ENCODE measurements at places on chromosomes 3 and 15.

GRCh38 chr3:138257986-138258385, 70.9 kb downstream of the ARMC8 start:
- no peak for DNase-seq

DNA sequence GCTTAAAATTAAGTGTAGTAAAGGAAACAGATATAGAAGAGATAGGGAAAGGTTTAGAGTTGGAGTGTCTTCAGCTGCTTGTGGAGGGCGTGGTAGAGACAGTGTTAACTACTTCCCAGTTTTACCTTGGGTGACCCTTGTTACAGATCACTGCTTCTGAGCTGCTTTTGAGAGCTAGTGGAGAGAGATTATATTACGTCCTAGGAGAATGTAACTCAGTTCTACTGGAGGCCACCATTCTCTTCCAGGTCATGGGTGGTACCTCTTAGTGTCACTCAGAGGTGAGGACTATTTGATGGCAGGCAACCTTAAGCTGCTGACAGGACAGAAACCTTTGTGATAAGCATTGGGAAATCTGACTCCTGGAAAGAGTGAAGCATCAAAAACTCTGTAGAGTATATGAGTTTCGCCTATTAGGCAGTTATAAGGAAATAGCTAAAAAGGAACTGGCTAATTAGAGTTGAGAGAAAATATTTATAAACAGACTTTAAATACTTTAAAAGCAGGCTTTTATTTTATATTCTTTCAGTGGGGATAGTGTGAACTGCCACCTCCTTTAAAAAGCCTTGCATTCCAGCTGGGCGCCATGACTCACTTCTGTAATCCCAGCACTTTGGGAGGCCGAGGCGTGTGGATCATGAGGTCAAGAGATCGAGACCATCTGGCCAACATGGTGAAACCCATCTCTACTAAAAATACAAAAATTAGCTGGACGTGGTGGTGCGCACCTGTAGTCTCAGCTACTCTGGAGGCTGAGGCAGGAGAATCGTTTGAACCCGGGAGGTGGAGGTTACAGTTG, 106.5 kb downstream of the ZNF609 start:
- no peak for DNase-seq

DNA sequence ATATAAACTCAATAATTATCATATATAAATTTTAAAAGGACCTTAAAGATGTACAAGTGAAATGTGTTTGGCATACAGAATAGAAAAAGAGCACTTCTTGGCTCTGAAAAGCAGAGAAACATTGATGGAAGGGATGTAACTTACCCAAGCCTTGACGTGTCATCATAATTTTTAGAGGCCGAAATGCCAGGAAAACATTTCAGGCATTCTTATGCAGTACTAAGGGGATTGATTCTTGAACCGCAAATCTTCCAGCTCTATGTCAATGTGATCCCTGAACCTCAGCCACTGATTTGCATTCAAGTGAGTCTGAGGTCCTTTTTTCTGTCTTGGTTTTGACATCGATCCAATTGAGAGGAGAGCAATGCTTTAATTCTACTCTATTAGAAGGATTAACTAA, 97.8 kb downstream of the CLDN1 start:
- no peak for DNase-seq

DNA sequence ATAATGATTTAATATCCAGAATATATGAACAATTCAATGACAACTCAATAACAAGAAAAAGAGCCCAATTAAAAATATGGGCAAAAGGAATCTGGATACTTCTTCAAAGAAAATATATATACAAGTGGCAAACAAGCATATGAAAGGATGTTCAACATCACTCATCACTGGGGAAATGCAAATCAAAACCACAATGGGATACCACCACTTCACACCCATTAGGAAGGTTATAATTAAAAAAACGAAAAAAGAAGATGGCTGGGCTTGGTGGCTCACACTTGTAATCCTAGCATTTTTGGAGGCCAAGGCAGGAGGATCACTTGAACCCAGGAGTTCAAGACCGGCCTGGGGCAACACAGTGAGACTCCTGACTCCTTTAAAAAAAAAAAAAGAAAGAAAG, 4.1 kb downstream of the CCDC12 start:
- DNase-seq = no peak

DNA sequence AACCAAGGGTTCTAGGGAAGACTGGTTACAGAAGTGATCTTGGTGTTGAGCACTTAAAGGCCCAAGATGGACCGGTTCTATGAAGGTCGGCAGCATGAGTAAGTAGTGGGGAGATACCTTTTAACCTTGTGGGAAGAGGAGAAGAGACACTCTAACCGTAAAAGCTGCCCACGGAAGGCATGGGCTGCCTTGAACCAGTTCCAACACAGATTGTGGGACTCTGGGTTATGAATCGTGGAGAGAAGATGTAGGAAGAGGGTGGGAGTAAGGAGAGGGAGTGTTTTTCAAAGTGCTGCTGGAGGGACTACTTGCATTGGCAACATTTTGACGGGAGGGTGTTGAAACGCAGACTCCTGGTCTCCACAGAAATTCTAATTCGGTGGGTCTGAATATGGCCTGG, 67.1 kb downstream of the CRYGS start:
- no peak for DNase-seq

DNA sequence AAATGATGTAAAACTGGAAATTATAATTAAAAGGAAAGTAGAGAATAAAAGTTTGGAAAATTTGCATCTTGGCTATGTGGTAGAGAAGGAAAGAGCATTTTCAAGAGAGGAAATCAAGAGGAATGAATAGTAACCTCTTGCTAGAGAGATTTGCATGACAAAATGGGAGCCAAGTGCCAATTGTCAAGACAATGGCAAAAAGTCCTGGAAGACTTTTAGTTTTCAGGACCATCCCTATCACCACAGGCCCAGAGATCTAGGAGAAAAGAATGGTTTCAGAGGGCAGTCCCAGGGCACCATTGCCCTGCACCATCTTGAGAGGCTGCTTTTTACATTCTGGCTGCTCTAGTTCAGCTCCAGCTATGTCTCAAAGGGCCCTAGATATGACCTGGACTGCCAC, 1427.6 kb downstream of the ZPLD1 start:
- no peak for DNase-seq

DNA sequence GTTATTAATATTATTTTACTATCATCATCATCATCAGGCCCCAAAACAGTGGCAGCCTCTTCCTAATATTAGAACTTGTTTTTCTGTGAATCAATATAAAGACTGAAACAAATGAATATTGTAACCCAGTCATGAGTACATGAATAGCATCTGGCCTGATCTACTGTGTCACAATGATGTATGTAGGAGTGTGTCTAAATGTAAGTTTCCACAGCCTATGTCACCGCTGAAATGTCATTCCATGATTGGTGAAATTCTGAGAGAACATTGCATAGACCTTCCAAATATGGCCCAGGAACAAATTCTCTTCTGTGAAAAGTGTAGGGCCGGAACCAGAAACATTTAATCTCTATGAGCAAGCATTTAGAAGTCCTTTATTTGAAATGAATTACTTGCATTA, 20.6 kb upstream of the C3orf49 start:
- DNase-seq = no peak

DNA sequence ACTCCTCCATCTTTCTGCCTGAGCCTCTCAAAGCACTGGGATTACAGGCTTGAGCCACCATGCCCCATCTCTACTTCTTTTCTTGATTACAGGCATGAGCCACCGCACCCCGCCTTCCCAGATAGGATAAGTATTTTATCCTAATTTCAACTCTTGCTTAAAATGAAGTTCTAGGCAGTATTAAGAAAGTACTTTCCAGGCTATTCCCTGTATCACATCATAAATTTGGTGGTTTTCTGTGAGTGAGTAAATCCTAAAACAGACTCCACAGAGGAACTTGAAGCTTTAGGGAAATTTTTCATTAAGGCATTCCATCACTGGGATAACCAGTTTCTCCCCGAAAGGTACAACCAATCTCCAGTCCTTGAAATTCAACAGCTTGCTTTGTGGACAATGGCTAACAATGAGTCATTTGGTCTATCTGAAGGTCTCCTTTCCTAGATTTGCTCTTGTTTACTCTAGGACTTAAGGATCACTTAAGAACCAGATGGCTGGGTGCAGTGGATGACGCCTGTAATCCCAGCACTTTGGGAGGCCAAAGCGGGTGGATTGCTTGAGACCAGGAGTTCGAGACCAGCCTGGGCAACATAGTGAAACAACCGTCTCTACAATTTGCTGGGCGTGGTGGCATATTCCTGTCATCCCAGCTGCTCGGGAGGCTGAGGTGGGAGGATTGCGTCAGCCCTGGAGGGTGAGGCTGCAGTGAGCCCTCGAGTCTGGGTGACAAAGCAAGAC, 49.7 kb upstream of the SKIL start:
- no peak for DNase-seq

DNA sequence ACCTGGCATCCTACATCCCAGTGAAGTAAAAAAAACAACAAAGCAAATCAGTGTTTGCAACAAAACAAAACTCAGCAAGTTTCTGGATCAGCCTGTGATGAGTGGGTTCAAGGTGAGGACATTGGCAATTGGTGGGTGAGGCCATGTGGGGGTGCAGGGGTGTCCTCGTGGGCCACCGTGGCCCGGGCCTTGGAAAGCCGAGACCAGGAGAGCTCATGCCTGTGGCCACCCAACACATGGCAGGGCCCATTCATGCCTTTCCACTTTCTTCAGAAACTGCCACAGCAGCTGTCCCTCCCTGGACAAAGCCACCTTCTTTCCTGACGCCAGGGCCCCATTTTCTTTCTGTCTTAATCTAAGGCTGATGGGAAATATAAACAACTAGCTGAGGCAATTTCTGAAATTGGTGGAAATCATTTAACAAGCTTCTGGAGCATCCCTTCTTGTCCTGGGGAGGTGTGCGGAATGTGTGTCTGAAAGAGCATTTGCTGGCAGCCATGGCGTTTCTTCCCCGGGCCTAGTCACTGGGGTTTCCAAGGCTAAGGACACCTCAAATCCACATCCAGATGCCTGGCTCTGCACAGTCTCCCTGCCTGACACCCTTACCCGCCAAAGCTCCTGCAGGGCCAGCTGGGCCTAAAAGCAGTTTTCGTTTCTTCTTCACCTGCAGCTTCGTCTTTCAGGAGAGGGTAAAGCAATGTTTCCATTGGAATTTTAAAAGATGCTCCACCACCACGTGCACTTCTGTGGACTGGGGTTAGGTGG, 34.1 kb upstream of the SFMBT1 start:
- DNase-seq = no peak

DNA sequence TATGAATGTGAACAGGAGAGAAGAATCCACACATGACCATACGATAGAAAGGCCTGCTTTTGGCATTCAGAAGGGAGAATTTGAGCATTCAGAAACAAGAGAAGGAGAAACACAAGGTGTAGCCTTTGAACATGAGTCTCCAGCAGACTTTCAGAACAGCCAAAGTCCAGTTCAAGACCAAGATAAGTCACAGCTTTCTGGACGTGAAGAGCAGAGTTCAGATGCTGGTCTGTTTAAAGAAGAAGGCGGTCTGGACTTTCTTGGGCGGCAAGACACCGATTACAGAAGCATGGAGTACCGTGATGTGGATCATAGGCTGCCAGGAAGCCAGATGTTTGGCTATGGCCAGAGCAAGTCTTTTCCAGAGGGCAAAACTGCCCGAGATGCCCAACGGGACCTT, 28.4 kb downstream of the RBM6 start:
- DNase-seq = no peak

DNA sequence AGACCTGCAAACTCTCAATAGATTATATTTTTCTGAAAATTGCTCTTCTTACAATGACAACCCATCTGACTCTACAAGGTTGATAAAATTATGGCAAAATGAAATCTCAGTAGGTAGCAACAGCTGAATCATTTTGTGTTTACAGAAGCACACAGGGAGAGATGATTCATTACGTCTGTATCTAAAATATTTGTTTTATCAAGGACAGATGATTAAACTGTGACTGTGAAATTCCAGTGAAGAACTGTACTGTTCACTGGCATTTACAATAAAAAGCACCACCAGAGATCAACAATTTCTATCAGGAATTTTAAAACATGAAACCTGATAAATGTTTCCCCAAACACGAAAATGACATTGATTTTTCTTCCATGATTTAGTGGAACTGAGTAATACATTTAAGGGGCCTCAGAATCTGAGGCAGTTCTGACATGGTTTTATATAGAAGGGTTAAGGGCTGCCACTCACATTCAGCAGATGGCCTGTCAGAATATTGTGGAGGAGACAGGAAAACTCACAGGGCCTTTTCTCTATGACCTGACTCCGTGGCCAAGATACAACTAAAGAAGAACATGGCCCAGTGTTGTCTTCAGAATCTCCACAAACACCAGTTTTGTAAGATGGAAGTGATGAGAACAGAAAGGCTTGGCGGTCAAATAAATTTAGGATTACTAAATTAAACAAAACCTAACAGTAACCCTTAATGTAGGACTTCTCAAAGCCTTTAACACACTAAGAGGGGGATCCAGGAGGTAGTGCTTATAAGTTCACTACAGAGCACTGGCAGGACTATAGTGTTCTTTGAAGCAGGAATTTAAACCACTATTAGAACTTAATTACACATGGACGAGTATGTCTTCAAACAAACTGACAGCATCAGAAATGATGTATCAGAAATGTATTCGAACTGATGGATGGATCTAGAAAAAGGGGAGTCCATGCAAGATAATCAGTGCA, 25.9 kb downstream of the RAD18 start:
- DNase-seq = no peak

- DNase-seq = no peak
These were observed at the start of gene LRRK1 for GRCh38 chr15:100918690-100919480. Gene LRRK1, plus strand, starts transcription at chr15:100919357. Its CDS starts 5,276 bp downstream, at chr15:100924633.

DNA sequence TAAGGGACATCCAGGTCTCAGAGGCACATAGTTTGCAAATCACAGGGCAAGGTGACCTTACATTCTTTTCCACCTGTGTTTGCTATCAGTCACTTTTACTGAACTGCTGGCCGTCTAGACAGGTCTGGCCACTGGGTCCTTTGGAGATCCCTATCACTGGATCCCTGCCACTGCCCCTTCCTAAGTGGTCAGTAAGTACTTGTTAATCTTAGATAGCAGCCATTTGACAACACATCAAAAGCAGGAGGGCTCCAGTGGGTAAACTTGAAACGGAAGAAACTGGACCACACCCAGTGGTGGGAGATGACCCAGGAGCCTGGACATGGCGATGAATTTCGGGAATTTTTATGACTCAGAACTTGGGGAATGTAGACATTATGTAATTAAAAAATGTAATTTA, 28.9 kb upstream of the RASGRP1 start:
- DNase-seq = no peak
